Left hindlimb (tissue), 1 donor: ENCODE measurements at places on chromosomes 13 and 19.

DNA sequence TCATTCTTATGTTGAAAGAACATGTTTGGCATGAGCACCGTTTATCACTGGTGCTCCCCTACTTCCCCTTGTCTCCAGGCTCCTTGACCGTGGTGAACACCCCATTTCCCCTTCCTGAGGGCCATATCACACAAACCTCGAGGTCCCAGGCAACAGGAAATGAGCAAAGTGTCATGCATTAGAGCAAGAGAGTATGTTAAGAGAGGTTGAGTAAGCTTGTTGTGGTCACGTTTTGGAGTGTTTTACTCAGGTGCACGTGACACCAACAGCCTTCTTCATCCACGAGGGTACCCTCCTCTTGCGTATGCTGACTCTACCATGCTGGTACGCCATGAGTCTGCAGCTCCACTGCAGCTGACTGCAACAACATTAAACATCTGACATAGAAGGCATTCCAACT lies 482.2 kb upstream of the NBEA start:
- no peak for DNase-seq

GRCh38 chr13:97231829-97232196 lies 9.7 kb downstream of the MBNL2 start:
- DNase-seq = no peak

- DNase-seq = no peak
Measured at GRCh38 chr19:32232449-32232848, 113.0 kb upstream of the ZNF507 start.

DNA sequence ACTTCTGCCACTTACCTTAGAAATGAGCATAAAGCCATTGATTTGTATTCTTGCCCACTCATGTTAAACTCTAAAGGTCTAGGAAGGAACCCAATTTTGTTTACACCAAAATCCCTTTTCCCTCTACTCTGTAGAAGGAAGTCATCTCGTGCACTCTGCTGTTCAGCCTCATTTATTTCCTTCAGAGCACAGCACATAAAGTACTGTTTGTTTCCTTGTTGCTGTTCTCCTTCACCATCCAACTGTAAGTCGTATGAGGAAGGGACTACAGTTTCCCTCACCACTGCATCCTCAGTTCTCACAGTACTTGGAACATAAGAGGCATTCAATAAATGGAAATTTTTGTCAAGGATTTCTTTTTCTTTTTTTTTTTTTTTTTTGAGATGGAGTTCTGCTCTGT lies 24.6 kb downstream of the CDADC1 start:
- DNase-seq = no peak

DNA sequence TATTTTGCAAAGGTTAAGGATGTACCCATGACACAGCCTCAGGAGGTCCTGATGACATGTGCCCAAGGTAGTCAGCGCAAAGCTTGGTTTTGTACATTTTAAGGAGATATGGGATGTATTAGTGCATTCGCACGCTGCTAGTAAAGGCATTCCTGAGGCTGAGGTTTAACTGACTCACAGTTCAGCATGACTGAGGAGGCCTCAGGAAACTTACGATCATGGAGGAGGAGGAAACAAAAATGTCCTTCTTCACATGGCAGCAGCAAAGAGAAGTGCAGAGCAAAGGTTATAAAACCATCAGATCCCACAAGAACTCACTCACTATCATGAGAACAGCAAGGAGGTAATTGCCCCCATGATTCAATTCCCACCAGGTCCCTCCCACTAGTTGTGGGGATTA lies 1017.4 kb downstream of the EFNB2 start:
- DNase-seq = no peak

DNA sequence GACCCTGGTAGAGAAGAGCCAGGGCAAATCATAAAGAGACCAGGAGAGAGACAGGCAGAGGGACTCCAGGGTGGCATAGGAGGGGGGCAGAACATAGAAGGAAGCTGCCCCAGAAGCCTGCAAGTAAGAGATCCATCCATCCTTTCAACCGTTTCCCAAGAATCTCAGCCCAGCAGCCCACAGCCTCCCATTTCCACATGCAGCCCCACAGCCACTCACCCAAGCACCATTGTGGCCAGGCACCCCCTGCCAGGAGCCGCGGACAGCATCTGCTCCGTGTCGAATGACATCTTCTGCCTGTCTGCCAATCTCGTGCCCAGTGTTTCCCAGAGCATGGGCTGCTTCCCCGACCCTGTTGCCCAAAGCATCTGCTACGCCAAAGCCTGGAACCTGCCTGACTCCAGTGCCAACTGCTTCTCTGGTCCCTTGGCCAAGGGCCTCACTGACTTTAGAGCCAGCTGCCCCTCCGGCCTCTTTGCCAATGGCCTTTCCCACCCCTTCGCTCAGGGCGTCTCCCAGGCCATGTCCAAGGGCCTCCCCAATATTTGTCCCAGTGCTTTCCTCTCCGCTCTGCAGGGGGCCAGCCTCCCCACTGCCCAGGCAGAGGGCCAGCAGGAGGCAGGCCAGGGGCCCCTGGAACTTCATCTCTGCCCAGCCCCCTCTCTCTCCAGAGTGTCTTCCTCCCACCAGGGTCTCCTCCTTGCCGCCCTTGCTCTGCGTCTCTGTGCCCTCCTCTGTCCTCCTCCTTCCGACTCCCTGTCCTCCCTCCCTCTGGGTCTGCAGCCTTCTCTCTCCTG lies 420 bp downstream of the DMKN start:
- DNase-seq = no peak

- DNase-seq = no peak
Measured at GRCh38 chr13:47813718-47814117, 187.4 kb downstream of the SUCLA2 start.

- DNase-seq = no peak
Measured at GRCh38 chr13:105353654-105354053, 1181.8 kb downstream of the EFNB2 start.

DNA sequence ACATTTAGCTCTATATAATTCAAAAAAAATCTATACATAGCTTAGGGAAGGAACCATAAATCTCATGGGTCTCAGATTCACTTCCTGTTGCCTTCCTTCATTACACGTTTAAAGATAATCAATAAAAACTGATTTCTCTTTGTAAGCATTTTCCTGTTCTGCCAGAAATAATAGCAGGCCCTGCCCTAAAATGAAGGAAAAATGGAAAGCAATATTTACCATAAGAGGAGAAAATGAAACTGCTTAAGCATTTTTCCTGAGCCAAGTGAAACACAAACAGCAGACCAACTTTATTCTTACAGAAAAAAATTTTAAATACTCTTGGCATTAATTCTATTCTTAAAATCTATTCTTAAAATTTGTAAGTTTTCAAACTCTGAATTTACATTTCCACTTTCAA lies 4.0 kb downstream of the LHFPL6 start:
- no peak for DNase-seq
